Activated CD4-positive, CD25-positive, alpha-beta regulatory T cell treated with anti-CD3 and anti-CD28 coated beads, Interleukin-2, amount 50 U/mL, for 16 hours (primary cell): ENCODE measurements at places on chromosomes 16 and 17.

GRCh38 chr17:22459953-22460350 lies 767.6 kb downstream of the KCNJ18 start:
- no peak for DNase-seq

- no peak for DNase-seq
These were observed 5.7 kb downstream of the ADGRG1 start for GRCh38 chr16:57634171-57634570.

GRCh38 chr16:49542946-49543630 lies 169.5 kb downstream of the C16orf78 start:
- no peak for DNase-seq

DNA sequence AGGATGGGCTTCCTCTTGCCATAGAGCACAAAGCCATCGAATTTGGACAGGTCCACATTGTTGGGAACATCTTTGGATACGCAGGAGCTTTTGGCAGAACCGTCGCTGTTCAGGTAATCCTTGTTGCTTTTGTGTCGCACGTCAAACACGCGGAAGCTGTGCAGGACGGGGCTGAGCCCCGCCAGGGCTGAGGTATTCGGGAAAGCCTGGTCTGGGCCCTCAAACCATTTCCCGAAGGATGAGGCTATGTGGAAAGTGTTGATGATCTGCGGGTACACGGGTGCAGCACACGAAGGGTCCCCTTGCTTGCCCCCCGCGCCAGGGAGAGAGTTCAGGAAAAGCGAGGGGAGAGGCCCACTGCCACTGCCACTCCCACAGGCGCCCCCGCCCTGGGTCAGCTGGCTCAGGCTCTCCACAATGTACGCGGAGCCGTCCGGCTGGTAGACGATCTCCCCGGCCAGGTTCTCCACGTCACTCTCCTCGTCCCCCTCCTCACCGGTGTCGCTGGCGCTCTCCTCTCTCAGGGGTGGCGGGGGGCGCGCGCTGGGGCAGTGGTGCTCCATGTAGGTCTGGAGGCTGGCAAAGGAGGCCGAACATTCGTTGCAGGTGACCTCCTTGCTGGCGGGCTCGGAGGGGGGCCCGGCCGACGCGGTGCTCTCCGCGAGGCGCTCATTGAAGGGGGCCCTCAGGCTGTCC lies 88.5 kb downstream of the ZFHX3 start:
- DNase-seq: no peak

- DNase-seq: no peak
These were observed 236.6 kb upstream of the NLRP1 start for GRCh38 chr17:5820721-5821456.

GRCh38 chr16:56849690-56850680 lies 15.0 kb upstream of the SLC12A3 start:
- no peak for DNase-seq

GRCh38 chr16:85729452-85730185 lies 21.3 kb downstream of the C16orf74 start:
- no peak for DNase-seq

- no peak for DNase-seq
These were observed 77.5 kb upstream of the N4BP1 start for GRCh38 chr16:48687421-48688038.

DNA sequence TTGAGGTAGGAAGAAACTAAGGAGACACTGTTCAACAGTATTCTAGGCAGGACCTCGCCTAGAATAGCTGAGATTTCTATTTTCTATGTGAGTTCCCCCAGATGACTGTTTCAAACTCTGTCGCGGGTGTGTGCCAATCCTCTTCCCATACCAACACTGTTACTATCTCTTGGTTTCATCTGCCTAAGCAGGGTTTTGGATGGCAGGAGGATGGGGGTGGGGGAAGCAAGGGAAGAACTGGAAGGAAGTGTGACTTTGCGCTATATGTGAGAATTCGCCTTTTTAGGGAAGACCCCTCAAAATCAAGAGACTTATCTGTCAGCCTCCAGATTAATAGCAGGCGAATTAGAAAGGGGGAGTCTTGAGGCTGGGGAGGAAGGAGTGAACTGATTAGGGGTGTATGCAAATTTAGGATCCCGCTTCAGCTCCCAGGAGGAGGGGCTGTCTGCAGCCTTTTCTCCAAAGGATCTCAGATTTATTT lies 521 bp upstream of the G6PC3 start:
- no peak for DNase-seq

GRCh38 chr17:16435925-16436886 lies 20.8 kb downstream of the TRPV2 start:
- DNase-seq: no peak

DNA sequence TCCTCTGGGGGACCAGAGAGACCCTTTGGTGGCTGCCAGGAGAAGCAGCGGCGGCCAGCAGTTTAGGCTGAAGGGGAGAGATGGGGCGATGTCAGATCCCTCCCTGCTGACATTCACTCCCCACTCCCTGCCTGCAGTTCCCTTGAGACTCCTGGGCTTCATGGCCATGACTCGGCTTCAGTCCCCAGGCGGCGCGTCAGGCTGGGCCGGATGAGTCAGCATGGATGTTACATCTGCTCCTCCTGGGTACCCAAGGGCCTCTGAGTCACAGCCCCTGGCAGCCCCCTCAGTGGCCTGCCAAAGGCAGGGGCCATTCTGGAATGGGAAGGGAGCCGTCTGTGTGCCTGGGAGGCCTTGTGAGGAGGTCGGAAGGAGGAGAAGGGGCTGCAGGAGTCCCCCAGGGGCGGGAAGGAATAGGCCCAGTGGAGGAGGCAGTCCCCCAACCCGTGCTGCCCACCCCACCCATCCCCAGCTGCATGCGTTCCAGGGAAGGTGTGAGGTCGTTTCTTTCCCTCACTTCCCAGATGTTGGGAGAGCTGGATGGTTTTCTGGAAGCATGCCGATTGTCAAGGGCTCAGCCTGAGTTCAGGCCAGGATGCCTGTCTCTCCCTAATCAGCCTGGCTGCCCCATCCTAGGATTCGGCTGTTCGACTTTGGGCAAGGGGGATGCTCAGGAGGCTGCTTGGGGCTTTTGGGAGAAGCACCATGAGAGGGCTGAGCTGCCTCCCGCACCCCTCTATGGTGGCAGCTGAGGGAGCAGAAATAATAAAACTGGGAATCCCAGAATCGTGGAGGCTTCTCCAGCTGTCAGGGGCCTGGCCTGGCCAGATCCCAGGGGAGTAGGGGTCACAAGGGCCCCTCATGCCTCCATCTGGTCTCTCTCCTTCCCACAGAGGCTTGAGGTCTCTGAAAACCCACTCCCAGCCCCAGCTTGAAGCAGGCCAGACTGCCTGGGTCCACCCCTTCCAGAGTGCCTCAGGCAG lies 9.7 kb downstream of the RHBDL3 start:
- no peak for DNase-seq

GRCh38 chr17:57984261-57984890 lies 3.7 kb downstream of the VEZF1 start:
- no peak for DNase-seq

- DNase-seq: no peak
These were observed 301.7 kb upstream of the PMFBP1 start for GRCh38 chr16:72473631-72474030.

DNA sequence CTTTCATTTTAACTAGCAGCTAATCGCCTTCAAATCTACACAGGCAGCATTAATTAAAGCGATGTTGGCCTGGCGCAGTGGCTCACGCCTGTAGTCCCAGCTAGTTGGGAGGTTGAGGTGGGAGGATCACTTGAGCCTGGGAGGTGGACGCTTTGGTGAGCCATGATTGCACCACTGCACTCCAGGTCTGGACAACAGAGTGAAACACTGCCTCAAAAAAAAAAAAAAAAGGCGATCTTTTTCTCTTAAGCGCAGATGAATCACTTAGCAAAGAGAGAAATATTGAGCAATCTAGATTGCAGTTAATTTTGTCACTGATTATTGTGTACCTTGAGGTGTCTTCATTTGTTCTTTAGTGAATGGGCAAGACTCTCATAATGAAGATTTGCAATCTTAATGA lies 12.4 kb downstream of the SNTB2 start:
- no peak for DNase-seq

GRCh38 chr17:72063262-72063661 lies 57.6 kb upstream of the SOX9 start:
- no peak for DNase-seq

DNA sequence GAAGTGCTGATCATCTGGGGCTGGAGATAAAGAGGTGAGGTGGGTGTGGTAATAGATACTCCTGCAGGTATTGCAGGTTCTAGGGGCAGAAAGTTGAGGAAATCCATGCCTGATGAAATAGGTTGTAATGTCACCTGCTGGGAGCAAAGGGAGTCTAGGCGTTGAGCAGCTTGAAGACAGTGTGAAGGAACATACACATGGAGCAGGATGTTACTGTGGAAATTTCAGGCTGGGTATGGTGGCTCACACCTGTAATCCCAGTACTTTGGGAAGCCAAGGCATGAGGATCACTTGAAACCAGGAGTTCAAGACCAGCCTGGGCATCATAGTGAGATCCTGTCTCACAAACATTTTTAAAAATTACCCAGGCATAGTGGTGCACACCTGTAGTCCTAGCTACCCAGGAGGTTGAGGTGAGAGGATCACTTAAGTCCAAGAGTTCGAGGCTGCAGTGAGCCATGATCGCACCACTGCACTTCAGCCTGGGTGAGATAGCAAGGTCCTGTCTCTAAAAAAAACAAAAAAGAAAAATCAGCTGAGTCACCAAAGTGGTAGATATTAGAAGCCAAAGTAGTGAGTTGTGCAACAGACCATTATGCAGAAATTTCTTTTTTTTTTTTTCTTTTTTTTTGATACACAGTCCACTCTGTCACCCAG lies 9.1 kb upstream of the CRYBA1 start:
- DNase-seq: no peak
